ENCODE measurements at places on chromosomes 11 and 22. TPM values are rescaled to one million over a fixed set of nuclear protein-coding genes. Genes with fewer than 3 reads are reported as not detected.

- DNase-seq = no peak
These were observed 51.0 kb downstream of the SVIP start for GRCh38 chr11:22778642-22779041.

GRCh38 chr11:63614136-63614671 is at the start of gene PLAAT3:
PLAAT3 (minus strand) TSS chr11:63614433; CDS start chr11:63614014, 419 bp downstream.
- peak; percentile 87 for DNase-seq

- no peak for DNase-seq
These were observed 33.5 kb downstream of the NFRKB start for GRCh38 chr11:129861702-129862522.

GRCh38 chr11:66101066-66101464 is 31.0 kb downstream of the PACS1 start:
- DNase-seq = no peak

GRCh38 chr11:130637566-130637965 is 189.1 kb downstream of the ADAMTS15 start:
- DNase-seq = no peak

- no peak for DNase-seq
These were observed 208.4 kb downstream of the MAML2 start for GRCh38 chr11:96134602-96135001.

Gene OR52N4
- polyA plus RNA-seq = not detected

GRCh38 chr11:32348502-32348901 is 86.8 kb downstream of the WT1 start:
- no peak for DNase-seq
